ENCODE measurements at places on chromosomes 7 and 10.
A peak's percentile ranks its signal among the peaks of the same experiment; 100 is the strongest.

GRCh38 chr10:26861205-26861998, 644 bp upstream of the ABI1 start:
- no peak for DNase-seq

GRCh38 chr7:111931016-111931517, 275.1 kb downstream of the DOCK4 start:
- DNase-seq, result no peak

DNA sequence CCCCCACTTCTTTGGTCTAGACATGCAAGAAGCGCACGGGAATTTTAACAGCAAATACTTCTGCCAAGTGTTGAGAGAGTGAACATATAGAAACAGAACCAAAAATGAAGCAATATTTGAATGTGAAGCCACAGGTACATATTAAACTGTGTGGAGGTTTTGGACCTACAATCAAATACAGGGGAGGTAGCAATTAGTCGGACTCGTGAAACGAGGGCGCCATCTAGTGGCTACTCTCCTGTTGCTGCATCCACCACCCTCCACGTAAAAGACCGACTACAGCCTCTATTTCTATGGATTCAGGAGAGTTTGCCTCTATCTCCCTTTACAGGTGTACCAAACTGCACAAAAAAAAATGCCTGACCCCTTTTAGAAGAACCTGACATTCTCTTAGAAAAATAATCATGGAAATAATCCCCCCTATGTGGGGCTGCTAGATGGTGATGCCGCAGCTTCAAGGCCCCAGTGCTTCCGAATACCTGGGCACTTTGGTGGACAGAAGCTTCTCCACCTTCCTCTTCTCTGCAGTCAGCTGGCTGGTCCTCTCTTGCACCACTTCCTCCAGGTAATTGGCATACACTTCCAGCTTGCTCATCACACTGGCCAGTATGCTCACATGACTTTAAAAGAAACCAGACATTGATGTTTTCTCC, 31.7 kb downstream of the TECTB start:
- peak; percentile 40 for DNase-seq

GRCh38 chr7:2508327-2509215, 11.0 kb upstream of the LFNG start:
- DNase-seq, result no peak

- DNase-seq, result no peak
These were observed 32.8 kb downstream of the SLC26A4 start for GRCh38 chr7:107693396-107693795.

GRCh38 chr10:63583909-63584724, 62.9 kb downstream of the REEP3 start:
- no peak for DNase-seq

GRCh38 chr10:103493916-103494877, 692 bp downstream of the NEURL1 start:
- DNase-seq, result no peak

GRCh38 chr10:110398419-110399105, 93.8 kb upstream of the SMNDC1 start:
- peak; percentile 69 for DNase-seq

DNA sequence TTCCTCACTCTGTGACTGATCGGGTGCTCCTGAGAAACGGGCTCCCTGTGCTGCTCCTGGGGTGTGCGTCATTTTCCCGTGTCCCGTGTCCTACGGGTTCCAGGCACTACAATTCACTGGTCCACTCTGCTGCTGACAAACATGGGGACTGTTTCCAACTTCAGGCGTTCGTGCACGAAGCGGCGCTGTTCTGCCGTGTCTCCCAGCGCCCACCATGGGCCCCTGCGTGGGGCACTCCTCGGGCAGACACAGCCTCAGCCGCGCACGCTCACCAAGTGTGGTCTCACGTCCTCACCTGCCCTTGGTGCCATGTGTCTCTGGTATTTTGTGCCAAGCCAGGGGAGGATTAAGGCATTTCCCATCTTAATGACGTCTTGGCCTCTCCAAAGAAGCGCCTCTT, 19.0 kb downstream of the GPR146 start:
- no peak for DNase-seq

GRCh38 chr10:61612009-61612408, 50.7 kb upstream of the CABCOCO1 start:
- DNase-seq, result no peak

- no peak for DNase-seq
These were observed 73.2 kb downstream of the SRI start for GRCh38 chr7:88146616-88147015.

GRCh38 chr10:85649461-85649860, 717.1 kb downstream of the GRID1 start:
- no peak for DNase-seq

DNA sequence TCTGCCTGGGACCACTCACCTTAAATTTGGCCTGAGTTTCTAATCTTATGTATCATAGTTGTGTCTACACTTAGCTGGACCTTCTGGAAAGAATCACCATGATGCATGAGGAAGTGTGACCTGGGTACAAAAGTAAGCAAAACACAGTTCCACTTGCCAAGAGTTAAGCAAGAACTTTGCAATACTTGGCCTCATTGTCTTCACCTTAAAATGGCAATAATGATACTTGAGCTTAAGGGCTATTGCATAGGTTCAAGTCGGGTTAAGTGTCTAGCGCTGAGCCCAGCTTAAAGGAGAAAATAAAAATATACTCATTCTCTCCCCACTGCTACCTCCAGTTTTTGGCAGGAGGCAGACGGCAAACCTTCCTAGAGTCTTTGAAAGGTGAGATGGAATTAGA, 133.9 kb upstream of the BMPER start:
- no peak for DNase-seq

GRCh38 chr10:50333872-50334271, 82.6 kb upstream of the ASAH2 start:
- no peak for DNase-seq

GRCh38 chr7:157087646-157088045, 51.1 kb upstream of the UBE3C start:
- DNase-seq, result no peak

DNA sequence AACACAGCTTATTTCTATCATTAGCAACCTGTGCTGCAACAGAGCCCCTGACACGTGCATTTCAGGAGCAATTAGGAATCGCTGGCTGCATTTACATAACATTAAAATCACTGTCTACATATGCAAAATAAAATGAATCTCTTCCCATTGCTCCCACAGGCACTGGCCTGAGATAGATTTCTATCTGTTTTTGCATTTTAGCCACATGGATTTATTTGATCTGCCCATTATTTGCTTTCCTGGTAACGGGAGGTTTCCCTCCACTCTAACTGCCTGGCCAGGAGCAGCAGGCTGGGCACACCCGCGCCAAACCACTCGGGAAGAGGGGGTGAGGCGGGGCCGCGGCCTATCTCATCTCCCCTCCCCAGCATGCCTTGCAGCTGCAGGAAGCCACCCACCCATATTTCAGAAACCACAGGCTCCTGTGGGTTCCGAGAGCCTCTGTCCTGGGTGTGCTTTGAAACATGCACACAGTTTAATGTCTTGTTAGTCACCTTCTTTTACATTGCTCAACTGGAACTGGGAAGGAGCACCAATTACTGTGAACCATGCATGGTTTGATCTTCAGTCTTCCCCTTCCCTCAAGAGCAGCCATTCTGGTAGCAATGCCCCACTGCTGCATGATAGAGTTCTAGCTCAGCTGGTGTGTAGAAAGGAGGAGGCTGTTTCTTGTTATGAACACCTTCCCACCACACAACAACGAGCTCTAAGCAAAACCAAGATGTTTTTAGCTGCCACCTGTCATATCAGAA, 37.7 kb upstream of the IKZF1 start:
- no peak for DNase-seq

DNA sequence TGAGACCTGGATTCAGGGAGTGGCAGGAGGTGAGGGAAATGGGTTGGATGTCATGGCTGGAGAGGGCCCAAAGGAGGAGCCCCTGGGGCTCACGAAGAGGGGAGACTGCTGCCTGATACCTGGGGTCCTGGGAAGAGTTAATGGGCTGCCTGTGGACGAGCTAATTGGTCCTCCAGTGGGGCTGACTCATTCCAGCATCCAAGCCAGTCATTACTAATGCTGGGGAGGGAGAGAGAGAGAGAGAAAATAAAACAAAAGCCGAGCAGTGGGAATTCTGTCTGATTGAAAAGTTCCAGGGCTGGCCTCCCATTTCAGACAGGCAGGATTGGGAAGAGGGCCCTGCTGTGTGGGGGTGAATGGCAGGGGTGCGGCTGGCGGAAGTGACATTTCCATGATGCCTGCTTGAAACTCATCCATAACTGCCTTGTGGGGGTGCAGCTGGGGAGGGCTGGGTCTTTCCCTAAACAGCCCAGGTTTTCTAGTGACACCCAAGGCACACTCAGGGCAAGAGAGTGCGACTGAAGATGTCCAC, 297.8 kb downstream of the RPS24 start:
- no peak for DNase-seq

DNA sequence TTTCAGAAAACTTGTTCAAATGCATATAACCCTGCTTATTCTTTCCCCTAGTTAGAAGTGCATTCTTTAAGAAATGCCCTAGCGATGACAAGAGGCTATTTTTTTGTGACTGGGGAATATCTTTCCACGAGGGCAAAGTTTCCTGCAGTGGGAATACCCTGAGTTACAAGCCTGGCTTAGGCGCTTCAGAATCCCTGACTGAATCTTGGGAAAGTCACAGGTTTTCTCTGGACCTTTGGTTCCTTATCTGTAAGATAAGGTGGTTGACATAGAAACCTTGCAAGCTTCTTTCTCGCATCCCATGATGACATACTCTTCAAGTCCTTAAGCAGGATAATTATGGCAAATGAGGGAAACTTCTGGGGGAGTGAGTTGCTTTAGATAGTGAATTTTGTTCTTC, 80.5 kb upstream of the FZD8 start:
- DNase-seq, result no peak

- DNase-seq, result no peak
These were observed 24.5 kb upstream of the FZD1 start for GRCh38 chr7:91239772-91240171.

DNA sequence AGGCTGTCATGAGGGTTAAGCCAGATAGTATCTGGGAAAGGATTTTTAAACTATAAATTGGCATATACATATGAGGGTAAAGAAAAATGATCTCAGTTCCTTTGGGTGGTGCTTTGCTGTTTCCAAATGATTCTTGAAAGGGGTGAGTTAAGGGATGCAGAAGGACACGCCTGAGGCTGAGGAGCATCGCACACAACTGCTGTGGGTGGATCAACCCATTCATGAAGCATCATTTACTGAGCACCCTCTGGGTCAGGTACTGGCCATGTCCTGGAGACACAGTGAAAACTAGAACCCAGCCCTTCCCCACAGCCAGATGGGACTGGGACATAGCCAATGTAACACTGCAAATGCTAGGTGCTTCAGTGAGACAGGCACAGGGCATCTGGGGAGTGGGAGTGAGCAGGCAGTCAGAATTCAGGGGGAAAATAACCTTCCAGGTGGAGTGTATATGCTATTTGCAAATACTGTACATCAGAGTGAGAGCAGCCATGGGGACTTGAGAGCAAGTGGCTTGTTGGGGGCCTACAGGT, 112.1 kb downstream of the WDFY4 start:
- no peak for DNase-seq

DNA sequence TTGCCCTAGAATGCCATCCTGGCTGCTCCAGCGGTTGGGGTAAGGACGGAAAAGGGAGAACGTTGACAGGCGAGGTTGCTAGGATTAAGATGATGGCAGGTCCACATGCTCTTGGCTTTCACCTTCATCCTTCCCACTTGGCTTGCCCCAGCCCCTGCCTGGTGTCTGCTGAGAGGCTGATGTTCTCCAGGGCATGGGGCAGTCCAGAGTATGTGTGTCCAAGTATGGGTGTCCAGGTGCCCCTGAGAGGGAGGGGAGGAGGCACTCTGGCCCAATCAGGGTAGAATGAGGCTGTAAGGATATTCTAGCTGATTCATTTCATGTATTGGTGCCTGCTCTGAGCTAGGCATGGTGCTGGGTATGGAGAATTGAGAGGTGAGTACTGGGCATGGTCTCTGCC, 12.6 kb downstream of the NEURL1 start:
- no peak for DNase-seq

GRCh38 chr7:19392246-19392645, 247.0 kb upstream of the FERD3L start:
- peak; percentile 55 for DNase-seq

DNA sequence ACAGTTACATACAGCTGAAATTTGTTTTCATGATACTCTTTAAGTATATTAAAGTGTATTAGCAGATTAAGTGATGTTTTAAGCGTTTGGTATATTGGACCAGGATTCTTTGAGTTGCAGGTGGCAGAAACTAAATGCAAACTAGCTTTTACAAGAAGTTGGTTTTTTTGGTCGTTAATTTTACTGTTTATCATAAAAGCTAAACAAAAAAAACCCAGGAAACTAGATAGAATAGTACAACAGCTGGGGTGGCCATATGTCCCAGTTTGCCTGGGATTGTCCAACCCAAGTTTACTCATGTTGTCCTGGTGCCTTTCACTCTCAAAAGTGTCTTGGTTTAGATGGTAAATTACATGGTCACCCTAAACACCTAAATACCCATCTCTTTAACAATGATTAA, 108.7 kb downstream of the PHTF2 start:
- DNase-seq, result no peak

DNA sequence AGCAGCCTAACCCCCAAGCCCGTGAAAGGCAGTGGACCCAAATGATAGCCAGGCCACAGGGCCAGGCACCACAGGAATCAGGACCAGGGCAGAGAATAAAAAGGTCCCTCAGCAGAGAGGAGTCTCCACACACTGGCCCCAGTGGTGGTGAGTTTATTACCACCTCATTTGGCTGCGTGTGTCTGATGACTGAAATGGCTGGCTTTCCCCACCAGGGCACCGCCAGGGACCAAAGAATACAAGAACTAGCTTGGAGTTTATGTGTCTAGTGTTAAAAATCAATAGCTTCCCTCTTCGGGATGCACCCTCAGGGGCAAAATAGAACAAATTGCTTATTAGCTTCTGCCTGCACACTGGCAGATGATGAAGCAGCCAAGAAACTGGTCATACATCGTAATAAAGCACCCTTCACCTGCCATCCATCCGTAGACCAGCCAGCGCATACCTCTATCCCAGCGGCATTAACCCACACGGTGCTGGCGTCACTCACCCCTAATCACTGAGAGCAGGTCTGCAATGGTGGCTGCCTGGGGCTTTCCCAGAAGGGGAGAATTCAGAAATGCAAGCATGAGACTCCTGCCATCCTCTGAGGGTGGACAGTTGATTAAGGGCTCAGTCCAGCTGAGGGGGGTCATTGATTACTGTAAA, 223.7 kb upstream of the ZMIZ1 start:
- DNase-seq, result no peak

DNA sequence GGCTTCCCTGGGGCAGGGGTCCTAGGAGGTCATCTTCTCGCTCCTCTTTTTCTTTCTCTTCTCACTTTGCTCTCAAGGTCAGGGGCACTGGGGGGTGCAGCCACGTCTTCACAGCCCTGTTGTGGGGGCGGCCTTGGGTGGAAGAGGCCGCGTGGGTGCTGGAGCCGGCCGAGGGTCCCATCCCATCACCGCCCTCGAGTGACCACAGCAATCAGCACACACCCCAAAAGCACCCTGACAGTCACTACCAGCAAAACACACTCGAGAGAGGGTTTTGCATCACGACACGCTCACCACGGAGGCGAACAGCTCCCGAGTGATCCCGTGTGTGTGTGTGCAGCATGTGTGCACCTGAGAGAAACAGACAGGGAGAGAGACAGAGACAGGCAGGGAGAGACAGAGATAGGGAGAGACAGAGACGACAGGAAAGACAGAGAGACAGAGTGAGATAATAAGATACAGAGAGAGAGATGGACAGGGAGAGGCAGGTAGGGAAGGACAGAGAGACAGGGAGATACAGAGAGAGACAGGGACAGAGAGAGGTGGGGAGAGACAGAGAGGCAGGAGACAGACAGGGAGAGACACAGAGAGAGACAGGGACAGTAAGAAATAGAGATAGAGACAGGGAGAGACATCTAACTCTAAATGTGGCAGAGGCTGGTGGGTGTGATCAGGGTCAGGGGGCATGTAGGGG, 100.9 kb downstream of the WDR37 start:
- DNase-seq, result no peak

GRCh38 chr7:55086413-55087201, 67.8 kb downstream of the EGFR start:
- DNase-seq, result peak; percentile 87

Measured in smooth muscle cell of the brain vasculature (primary cell).